ENCODE measurements at places on chromosomes 13 and 19. TPM values are rescaled to one million over a fixed set of nuclear protein-coding genes. Genes with fewer than 3 reads are reported as not detected.
A peak's percentile ranks its signal among the peaks of the same experiment; 100 is the strongest.

Gene ZNF77
- total RNA-seq: 3.9 TPM

Gene FXYD7
- total RNA-seq: 0.54 TPM

Gene NPHS1
- total RNA-seq: not detected

Gene MEIOSIN
- total RNA-seq: not detected

- H3K36me3 ChIP-seq: no peaks in the 10 kb centered on the region
- H3K27ac ChIP-seq: no peak overlapping the region
- no peak overlapping the region for H3K4me3 ChIP-seq
- no peaks in the 10 kb centered on the region for H3K4me1 ChIP-seq
- DNase-seq: no peak
Observed at GRCh38 chr19:33722456-33723239, 74.0 kb upstream of the KCTD15 start.

GRCh38 chr19:412356-413355 lies 3.7 kb upstream of the C2CD4C start:
- DNase-seq: no peak
- peaks cover 7% of the 10 kb centered on the region for H3K27me3 ChIP-seq
- no peak overlapping the region for H3K4me3 ChIP-seq
- H3K27ac ChIP-seq: no peak overlapping the region
- H3K4me1 ChIP-seq: peaks cover 6% of the 10 kb centered on the region

GRCh38 chr19:40553885-40554857 lies 22.5 kb upstream of the SHKBP1 start:
- H3K36me3 ChIP-seq: no peaks in the 10 kb centered on the region
- H3K4me1 ChIP-seq: peaks cover 7% of the 10 kb centered on the region
- H3K4me3 ChIP-seq: no peak overlapping the region
- no peak overlapping the region for H3K27ac ChIP-seq
- peaks cover 37% of the 10 kb centered on the region for H3K27me3 ChIP-seq

DNA sequence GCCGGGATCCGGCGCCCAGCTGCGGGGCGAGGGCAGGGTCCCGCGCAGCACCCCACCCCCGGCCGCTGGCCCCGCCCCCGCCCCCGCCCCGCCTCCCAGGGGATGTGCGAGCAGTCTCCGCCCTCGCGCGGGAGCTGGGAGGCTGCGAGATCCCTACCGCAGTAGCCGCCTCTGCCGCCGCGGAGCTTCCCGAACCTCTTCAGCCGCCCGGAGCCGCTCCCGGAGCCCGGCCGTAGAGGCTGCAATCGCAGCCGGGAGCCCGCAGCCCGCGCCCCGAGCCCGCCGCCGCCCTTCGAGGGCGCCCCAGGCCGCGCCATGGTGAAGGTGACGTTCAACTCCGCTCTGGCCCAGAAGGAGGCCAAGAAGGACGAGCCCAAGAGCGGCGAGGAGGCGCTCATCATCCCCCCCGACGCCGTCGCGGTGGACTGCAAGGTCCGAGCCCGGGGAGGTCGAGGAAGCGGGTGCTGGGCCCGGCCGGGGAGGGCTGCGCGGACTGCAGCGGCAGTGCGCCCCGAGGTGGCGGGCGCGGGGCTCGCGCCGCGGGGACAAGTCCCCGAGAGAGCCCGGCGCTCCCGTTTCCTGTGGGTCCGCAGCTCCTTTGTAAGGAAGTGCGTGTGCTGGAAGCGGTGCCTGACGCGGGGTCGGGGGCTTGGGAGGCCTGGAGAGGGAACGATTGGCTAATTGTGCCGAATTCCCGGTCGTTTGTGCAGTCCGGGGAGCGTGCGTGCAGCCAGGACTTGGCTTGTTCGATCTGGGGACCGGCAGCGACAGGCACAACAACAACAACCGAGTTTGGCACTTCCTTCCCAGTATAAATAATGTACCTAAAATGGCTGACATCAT lies at the start of gene ITM2B:
Gene ITM2B (plus strand): TSS at position 161 of the 843 bp plus-strand sequence. CDS start 155 bp downstream, at position 316.
- no peaks in the 10 kb centered on the region for H3K27me3 ChIP-seq
- peak; percentile 70 for DNase-seq
- H3K36me3 ChIP-seq: peaks cover 2% of the 10 kb centered on the region
- H3K4me1 ChIP-seq: peaks cover 60% of the 10 kb centered on the region

GRCh38 chr13:111623743-111624505 lies 303.5 kb downstream of the TEX29 start:
- no peak for DNase-seq
- H3K36me3 ChIP-seq: no peaks in the 10 kb centered on the region
- no peaks in the 10 kb centered on the region for H3K27me3 ChIP-seq
- no peaks in the 10 kb centered on the region for H3K4me1 ChIP-seq

- peaks cover 2% of the 10 kb centered on the region for H3K36me3 ChIP-seq
- no peaks in the 10 kb centered on the region for H3K27me3 ChIP-seq
- no peak overlapping the region for H3K4me3 ChIP-seq
- DNase-seq: no peak
Observed at GRCh38 chr19:48883726-48884125, 11.5 kb downstream of the PPP1R15A start.

- H3K27ac ChIP-seq: no peak overlapping the region
- H3K27me3 ChIP-seq: peaks cover 39% of the 10 kb centered on the region
- H3K4me3 ChIP-seq: no peak overlapping the region
- no peaks in the 10 kb centered on the region for H3K36me3 ChIP-seq
- DNase-seq: no peak
Observed at GRCh38 chr13:110118106-110118505, 188.9 kb downstream of the COL4A1 start.

GRCh38 chr13:65882810-65883209 lies 1347.3 kb downstream of the PCDH9 start:
- H3K27ac ChIP-seq: no peak overlapping the region
- no peaks in the 10 kb centered on the region for H3K4me1 ChIP-seq
- no peak for DNase-seq
- H3K36me3 ChIP-seq: no peaks in the 10 kb centered on the region
- no peak overlapping the region for H3K4me3 ChIP-seq

GRCh38 chr13:29361716-29362115 lies 233.8 kb downstream of the SLC7A1 start:
- H3K27me3 ChIP-seq: peaks cover 2% of the 10 kb centered on the region
- no peaks in the 10 kb centered on the region for H3K36me3 ChIP-seq
- no peak for DNase-seq
- H3K4me1 ChIP-seq: peaks cover 3% of the 10 kb centered on the region
- H3K4me3 ChIP-seq: no peak overlapping the region
- H3K27ac ChIP-seq: no peak overlapping the region

DNA sequence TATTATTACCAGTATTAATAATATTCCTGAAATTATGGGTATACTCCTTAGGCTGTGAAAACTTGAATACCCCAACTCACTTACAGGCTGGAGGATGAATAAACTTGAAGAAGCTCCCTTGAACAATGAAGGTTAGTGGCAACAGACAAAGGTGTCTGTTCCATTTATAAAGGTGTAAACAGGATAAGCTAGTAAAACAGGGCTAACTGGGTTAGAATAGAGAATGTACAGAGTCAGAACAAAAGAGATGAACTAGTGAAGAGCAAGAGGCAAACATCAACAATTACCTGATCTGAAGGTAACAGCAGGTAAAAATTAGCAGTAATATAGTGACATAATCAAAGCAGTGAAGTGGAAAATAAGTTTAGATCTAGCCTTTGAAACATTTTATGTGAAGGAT lies 23.2 kb downstream of the MICU2 start:
- no peak overlapping the region for H3K27ac ChIP-seq
- H3K27me3 ChIP-seq: no peaks in the 10 kb centered on the region
- DNase-seq: no peak
